ENCODE measurements at places on chromosomes 6 and 20.

GRCh38 chr6:107786179-107786578 lies 37.9 kb downstream of the SCML4 start:
- no peak for DNase-seq

DNA sequence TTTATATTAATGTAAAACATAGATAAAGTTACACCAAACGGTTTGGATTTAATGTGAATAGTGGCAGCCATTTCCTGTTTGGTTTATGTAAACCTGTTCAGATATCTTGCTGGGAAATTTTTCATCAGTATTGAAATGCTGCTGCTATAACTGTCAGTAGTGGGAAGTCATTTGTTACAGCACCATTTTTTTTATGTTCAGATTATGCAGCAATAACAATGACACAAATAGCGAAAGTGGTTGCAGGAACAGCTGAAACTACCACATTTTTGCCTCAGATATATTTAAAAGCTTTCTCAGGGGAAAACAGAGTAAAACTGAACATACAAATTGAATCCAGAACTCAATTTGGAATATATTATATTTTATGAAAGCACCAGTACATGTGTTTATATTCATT lies 128.8 kb upstream of the SIM1 start:
- no peak for DNase-seq

GRCh38 chr20:38134427-38135270 lies 30.4 kb downstream of the TGM2 start:
- DNase-seq = peak; percentile 50

GRCh38 chr20:24604966-24605665 lies 135.7 kb downstream of the SYNDIG1 start:
- DNase-seq = no peak

DNA sequence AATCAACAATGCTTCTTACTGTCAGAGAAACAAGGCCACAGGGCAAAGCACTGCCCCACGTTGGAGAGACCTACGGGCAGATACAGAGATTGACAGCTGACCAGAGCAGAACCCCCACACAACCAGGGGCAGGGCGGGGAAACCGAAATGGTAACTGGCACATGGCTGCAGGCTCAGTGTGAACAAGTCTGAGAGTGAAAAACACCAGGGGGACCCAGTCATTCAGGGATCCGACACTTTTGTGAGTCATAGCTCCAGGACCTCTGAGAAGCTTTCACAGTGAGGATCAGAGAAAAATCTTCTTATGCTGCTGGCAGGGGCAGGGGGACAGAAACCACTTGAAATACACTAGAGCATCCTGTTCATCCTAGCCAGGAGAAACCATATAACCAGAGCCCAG lies 254.2 kb downstream of the C6orf118 start:
- DNase-seq = no peak

Data from KBM-7 (cell line).